ENCODE measurements at places on chromosomes 1 and 21. TPM values are rescaled to one million over a fixed set of nuclear protein-coding genes. Genes with fewer than 3 reads are reported as not detected.

ALX3 gene
- total RNA-seq = not detected

TDRD5 gene
- total RNA-seq = 0.40 TPM

EVA1B gene
- total RNA-seq = 18.1 TPM

NEGR1 gene
- total RNA-seq = 4.7 TPM

INSRR gene
- total RNA-seq = not detected

BEND5 gene
- total RNA-seq = not detected

BNIPL gene
- total RNA-seq = not detected

SAMD13 gene
- total RNA-seq = 3.3 TPM

CCDC18 gene
- 1.8 TPM for total RNA-seq

ESRRG gene
- total RNA-seq = 17.3 TPM

HCN3 gene
- 24.9 TPM for total RNA-seq

MMP23B gene
- 4.1 TPM for total RNA-seq

KCNA2 gene
- not detected for total RNA-seq

SNX27 gene
- total RNA-seq = 24.0 TPM

IL12RB2 gene
- 0.35 TPM for total RNA-seq

ARV1 gene
- 28.9 TPM for total RNA-seq

KLHDC8A gene
- total RNA-seq = not detected

TAL1 gene
- 7.4 TPM for total RNA-seq

CACNA1S gene
- total RNA-seq = not detected

RGSL1 gene
- total RNA-seq = not detected

HTR6 gene
- total RNA-seq = 0.88 TPM

CD2 gene
- total RNA-seq = 36.3 TPM

TEX38 gene
- not detected for total RNA-seq

RAB7B gene
- 0.35 TPM for total RNA-seq

RAP1GAP gene
- 65.3 TPM for total RNA-seq

BCL2L15 gene
- total RNA-seq = 105 TPM

KRTAP19-3 gene
- total RNA-seq = not detected

CBR3 gene
- 2.7 TPM for total RNA-seq

MINDY1 gene
- total RNA-seq = 51.5 TPM

ZNF648 gene
- not detected for total RNA-seq

ADCY10 gene
- 4.9 TPM for total RNA-seq

ZMYND12 gene
- 0.54 TPM for total RNA-seq

NBPF4 gene
- total RNA-seq = 4.0 TPM

RBM34 gene
- 110 TPM for total RNA-seq

LEMD1 gene
- total RNA-seq = not detected

SV2A gene
- 0.70 TPM for total RNA-seq

TMCC2 gene
- total RNA-seq = 0.53 TPM

OR2L13 gene
- total RNA-seq = not detected

GNG4 gene
- 1.6 TPM for total RNA-seq

Data from Peyer's patch (tissue), 4 donors.